ENCODE measurements at places on chromosomes 3 and 15.

- no peak for DNase-seq
Observed at GRCh38 chr3:56772952-56773938, 28.5 kb downstream of the ARHGEF3 start.

DNA sequence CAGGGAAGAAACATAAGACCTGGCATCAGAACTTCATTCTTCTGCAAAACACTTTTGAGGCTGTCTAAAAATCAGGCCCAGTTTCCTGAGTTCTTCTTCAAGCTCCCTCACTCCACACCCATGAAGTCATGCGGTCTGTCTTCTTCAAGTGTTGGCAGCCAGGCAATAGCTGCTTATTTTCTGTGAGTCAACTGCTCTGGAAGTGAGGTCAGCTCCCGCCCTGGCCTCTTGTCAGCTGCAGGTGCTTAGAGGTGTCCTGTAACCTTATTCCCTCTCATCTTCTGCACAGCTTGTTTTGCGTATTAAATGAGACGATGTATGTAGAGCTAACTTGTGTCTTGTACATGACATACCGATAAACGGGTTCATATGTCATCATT is 226.1 kb downstream of the ADAMTS17 start:
- no peak for DNase-seq

GRCh38 chr15:63969652-63970421 is 76.4 kb downstream of the DAPK2 start:
- no peak for DNase-seq

DNA sequence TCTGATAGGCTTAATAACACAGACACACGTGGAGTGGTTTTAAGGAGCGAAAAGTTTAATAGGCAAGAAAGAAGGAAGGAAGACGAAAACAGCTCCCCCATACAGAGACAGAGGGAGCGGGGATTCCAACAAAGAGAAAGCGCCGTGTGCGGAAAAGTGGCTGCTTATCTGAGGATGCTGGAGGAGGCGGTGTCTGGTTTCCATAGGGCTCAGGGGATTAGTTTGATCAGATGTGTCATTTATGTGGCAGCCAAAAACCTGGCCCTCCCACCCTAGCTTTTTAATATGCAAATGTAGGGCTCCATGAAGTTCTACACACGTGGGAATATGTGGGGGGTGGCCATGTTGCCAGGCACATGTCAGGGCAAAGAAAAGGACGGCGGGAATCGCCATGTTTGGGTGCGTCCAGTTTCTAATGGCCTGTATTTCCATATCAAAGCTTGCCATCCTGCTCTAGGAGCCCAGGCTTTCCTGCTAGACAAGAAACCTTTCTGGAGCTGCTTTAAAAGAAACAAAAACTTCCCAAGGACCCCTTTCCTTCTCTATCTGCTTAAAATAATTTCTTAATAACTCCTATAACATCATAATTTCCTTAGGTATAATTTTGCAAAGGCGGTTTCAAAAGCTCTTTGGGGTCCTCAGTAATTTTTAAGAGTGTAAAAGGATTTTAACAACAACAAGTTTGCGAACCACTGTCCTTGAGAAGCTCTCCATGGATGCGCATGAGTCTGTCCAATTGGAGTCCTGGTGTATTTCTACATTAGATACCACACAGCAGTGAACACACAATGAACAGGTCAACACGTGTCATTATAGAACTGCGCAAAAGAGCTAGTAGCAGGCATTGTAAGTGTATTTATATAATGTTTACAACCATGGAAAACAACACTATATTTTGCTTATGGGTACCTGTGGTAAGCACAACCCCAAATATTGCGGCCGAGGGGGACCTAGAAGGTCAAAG is 622 bp upstream of the ZNF589 start:
- no peak for DNase-seq

- DNase-seq, result no peak
Observed at GRCh38 chr15:99145005-99145404, 40.1 kb downstream of the SYNM start.

DNA sequence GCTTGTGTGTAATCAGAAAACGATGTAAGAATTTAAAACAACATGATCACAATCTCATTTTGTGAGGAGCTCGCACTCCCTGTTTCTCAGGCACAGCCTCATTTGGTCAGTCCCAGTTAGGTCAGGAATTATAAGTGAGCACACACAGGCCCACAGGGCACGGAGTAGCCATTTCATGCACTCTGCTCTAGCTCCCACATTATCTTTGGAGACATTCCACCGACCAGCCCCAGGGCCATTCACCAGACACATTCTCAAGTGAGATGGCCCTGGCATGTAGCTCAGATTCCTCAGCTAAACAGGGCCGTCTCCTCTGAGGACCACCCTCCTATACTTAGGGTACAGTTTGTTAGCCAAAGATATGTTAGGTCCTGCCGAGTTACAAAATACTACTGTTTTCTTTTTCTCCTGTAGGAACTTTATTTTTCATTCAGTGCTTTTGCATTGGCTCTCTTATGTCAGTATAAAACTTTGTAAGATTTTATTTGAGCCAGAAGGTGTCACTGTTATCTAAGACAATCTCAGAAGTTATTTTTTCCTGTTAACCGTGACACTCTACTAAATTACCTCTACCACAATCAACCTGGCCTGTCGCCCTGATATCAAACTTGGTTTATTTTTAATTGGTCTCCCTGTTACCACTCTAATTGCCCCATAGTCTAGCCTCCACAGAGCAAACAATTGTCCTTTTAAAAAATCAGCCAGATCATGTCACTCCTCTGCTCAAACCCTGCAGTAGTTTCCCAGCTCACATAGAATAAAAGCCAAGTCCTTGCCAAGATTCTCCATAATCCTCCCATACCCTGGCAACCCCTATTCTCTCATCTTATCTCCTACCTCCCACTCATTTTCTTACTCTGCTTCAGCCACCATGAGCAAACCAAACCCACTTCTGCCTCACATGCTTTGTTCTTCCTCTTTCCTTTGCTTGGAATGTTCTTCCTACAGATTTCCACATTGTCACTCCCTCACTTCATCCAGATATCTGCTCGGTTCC is 105.7 kb downstream of the PPP2R3A start:
- DNase-seq, result no peak

DNA sequence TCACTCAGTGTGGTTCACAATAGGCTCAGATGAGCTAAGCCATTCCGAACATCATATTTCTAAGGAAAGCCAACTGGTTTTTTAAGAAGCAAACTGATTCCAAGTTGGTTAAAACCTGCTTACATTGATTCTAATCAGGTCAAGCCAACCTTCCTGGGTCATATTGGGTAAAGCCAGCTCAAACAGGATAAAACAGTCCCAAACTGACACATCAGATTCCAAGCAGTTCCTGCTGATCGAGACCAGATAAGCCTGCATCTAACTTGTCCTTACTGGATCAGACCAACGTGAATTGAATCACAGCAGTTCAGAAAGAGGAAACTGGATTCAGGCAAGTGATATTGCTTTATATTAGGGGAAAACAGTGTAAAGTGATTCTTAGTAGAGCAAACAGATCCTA is 18.6 kb upstream of the THSD4 start:
- DNase-seq, result no peak

GRCh38 chr15:73270366-73271097 is 98.2 kb downstream of the HCN4 start:
- DNase-seq, result no peak

- no peak for DNase-seq
Observed at GRCh38 chr3:170690661-170690981, 104.7 kb upstream of the SLC7A14 start.

DNA sequence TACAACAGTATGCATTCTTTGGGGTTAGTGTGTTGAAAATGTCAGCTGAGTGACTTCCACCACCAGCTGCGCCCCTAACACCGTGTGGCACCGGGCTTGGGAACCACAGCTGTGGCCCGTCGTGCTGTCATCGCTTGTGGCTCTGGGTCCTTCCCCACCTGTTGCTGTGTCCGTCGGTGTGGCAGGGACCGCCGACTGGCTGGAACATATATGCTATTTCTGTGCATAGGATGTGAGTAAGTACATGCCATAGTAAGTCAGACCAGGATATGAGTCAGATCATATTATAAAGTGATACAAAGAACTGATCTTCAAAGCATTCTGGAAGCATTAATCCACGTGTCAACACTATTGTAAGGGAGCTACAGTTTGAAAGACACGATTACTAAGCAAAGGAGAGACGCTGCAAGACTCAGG is 31.9 kb downstream of the EHD4 start:
- peak; percentile 74 for DNase-seq

GRCh38 chr3:183581496-183582155 is 26.1 kb upstream of the KLHL6 start:
- DNase-seq, result no peak

DNA sequence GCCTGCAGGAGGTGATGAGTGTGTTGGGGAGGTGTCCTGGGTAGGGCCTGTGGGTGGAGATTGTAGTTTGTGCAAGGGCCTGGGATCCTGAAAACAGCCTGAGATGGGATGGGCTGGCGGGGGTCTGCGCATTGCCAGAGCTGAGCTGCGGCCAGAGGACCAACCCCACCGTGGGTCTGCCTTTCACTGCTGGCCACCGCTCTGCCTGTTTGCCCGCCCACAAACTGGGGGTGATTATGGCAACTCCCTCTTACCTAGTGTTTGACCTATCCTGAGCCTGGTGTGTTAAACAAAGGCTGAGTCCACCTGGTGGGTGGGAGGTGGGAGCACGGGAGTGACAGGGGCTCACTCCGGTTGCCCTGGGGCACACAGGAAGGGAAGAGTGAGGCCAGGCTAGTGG is 9.8 kb downstream of the ABTB1 start:
- no peak for DNase-seq

- no peak for DNase-seq
Observed at GRCh38 chr15:85745023-85745422, 49.7 kb downstream of the KLHL25 start.

DNA sequence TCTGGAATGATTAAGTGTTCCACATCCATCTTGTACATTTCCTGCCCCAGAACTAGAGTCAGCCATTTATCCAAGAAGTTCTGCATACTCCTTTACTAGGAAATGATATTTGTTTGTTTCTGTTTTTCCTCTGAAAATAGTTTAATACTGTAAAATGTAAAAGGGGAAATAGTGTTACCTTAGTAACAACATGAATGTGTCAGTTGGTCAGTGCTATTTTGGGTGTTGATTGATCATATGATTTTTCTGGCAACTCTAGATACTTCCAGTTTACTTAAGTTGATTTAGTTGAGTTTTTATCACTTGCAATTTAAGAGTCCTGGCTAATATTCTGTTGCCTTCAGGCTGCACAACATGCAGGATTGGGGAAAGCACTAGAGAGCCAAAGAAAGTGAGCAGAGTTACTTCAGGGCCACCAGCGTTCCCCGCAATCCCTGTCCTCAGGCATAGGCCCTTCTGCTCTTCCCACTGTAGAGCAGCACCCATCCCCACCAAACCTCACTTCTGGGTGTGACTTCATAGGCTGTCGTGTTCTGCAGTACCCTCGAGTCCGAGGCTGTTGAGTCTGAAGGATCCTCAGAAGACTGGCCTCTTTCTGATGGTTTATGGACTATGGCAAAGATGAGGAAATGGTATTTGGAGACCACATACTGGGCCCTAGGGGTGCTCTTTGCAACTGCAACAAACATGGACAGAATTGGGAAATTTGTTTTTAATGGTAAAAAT is 69.0 kb downstream of the CHD2 start:
- DNase-seq, result no peak

GRCh38 chr3:166527325-166527724 is 690.1 kb upstream of the BCHE start:
- peak; percentile 55 for DNase-seq

GRCh38 chr3:177514611-177515499 is 317.6 kb upstream of the TBL1XR1 start:
- no peak for DNase-seq

- no peak for DNase-seq
Observed at GRCh38 chr3:9947025-9947995, 4.9 kb downstream of the PRRT3 start.

- DNase-seq, result no peak
Observed at GRCh38 chr3:14898929-14899328, 48.5 kb upstream of the NR2C2 start.

- no peak for DNase-seq
Observed at GRCh38 chr15:62999923-63000561, 42.5 kb upstream of the TPM1 start.

- DNase-seq, result no peak
Observed at GRCh38 chr3:196096382-196096953, 14.6 kb upstream of the TFRC start.

- no peak for DNase-seq
Observed at GRCh38 chr15:72184165-72184811, 13.3 kb downstream of the GRAMD2A start.

- DNase-seq, result no peak
Observed at GRCh38 chr3:17717411-17717810, 25.0 kb downstream of the TBC1D5 start.
